Immature natural killer cell (primary cell): ENCODE measurements at places on chromosomes 7 and 10. TPM values are rescaled to one million over a fixed set of nuclear protein-coding genes. Genes with fewer than 3 reads are reported as not detected.
A peak's percentile ranks its signal among the peaks of the same experiment; 100 is the strongest.

DNA sequence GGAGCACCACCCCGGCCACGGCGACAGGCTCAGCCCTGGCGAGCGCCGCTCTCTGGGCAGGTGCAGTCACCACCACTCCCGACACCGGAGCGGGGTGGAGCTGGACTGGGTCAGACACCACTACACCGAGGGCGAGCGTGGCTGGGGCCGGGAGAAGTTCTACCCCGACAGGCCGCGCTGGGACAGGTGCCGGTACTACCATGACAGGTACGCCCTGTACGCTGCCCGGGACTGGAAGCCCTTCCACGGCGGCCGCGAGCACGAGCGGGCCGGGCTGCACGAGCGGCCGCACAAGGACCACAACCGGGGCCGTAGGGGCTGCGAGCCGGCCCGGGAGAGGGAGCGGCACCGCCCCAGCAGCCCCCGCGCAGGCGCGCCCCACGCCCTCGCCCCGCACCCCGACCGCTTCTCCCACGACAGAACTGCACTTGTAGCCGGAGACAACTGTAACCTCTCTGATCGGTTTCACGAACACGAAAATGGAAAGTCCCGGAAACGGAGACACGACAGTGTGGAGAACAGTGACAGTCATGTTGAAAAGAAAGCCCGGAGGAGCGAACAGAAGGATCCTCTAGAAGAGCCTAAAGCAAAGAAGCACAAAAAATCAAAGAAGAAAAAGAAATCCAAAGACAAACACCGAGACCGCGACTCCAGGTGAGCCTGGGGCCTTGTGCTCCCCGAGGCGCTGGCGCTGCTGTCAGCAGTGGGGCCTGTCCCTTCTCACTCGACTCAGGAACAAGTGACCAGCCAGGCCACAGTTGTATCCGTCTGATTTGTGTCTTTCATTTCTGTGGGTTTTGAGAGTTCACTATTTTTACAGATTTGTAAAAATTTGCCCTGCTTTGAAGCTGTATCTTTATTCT, 117.7 kb downstream of the CYTH3 start:
- no peak for DNase-seq

DNA sequence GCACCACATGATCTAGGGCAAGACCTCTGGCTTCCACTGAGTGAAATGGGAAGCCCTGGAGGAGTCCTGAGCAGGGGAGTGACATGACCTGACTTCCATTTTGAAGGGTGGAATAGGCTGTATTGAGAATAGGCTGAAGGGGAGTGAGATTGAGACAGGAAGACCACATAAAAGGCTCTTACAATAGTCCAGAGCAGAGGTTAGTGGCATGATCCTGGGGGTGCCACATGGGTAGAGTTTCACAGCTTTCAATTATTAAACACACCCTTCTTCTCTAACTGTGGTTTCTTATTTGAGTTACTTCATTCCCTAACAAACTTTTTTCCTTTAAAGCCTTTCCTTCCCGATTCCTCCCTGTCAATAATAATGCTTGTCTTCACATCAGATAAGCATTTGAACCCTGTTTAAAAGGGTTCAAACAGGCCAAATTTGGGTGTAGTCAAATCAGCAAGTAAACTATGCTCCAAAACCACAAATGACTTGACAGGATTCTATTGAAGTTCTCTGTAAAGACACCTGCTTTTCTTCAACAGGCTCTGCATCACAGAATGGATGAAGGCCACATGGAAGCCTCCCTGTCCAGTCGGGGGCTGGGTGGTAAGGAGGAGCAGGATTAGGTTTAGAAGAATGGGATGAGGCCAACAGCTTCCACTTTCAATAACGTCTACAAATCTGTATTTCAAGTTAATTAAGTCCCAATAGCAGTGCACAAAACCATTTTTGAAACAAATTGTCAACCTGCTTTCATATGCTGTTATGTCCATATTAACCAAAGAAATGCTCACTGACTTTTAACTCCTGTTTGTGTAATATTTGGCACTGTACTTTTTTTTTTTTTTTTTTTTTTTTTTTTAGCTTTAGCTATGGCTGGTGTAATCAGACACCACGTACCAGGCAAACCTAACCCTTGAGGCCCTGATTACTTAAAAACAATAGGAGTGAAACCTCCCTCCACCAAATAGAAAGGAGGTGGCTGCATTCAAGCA, 131.9 kb downstream of the NRCAM start:
- no peak for DNase-seq

- DNase-seq = no peak
Observed at GRCh38 chr7:108311446-108312168, 144.6 kb downstream of the NRCAM start.

GRCh38 chr7:87874066-87874465, 2.1 kb downstream of the SLC25A40 start:
- no peak for DNase-seq

DNA sequence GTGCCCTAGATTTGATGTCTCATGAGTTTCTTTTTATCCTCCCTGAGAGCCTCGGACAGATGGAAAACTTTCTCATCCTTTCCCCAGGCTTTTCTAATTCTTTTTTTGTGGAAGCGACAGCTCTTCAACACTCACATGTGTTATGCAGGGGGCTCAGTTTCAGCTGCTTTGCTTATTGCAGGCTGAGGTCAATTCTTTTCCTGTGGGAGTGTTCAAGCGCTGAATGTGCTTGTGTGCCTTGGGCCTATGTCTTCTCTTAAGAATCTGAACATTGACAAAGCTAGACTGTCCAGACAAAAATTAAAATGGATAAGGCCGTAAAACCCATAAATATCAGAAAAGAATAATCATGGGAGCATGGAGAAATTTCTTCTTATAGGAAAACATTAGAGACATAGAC, 125.2 kb upstream of the STEAP4 start:
- DNase-seq = no peak

DNA sequence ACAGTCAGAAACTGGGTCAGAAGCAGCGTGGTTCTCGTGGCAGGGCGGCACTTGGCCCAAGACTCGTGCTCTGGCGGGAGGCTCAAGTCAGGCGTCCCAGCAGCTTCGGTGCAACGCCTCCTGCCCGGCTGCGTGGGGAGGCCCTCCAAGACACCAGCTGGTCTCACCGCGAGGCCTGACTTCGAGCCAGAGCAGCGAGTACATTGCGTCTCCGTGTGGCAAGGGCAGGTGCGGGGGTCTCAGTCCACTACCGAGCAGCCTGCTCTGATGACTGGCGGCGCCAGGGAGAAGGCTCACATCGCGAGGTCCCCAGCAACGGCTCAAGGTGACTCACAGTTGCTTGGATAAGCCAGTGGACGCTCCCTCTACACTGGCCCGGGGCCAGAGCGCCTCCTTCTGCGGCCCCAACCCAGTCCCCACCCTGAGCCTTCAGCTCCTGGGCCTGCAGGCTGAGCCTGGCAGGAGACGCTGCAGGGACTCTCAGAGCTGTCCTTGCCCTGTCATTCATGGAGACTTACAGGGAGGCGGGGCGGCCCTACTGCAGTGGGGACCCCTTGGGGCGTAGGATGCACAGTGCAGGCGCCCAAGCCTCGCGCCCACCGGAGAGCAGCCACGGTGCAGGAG, 41.9 kb upstream of the PRKAR1B start:
- DNase-seq = no peak

GRCh38 chr7:138872576-138872975, 74.6 kb upstream of the ATP6V0A4 start:
- DNase-seq = no peak

- DNase-seq = no peak
Observed at GRCh38 chr7:71470830-71471229, 338.9 kb downstream of the GALNT17 start.

DNA sequence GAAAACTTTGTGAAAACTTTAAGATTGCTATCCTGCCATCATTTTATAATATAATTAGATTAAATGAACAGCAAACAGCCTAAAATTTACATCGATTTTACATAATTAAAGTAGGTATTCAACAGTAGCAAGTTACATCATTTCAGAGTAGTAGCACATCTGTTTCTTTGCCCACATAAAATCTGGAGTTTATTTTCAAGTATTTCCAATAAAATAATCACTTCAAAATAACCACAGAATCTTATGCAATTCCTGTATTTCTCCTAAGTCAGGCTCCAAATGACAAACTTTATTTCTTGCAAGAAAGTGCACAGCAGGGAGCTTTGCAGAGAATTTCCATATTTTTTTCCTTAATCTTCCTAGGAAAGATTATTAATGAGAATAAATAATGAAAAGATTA, 82.6 kb downstream of the CUBN start:
- no peak for DNase-seq

- no peak for DNase-seq
Observed at GRCh38 chr10:48254750-48255512, 19.6 kb downstream of the FRMPD2 start.

GRCh38 chr7:17463511-17464085, 165.1 kb downstream of the AHR start:
- no peak for DNase-seq

- peak; percentile 19 for DNase-seq
Observed at GRCh38 chr10:16521311-16522016, at the start of gene C1QL3. Gene C1QL3 (minus strand): TSS chr10:16521879. CDS start chr10:16521065, 814 bp downstream.

GRCh38 chr10:91042069-91042468, 121.2 kb upstream of the ANKRD1 start:
- DNase-seq = no peak

- no peak for DNase-seq
Observed at GRCh38 chr7:44994877-44995554, 5.0 kb upstream of the CCM2 start.

- DNase-seq = no peak
Observed at GRCh38 chr10:1524540-1524939, 212.8 kb downstream of the ADARB2 start.

- DNase-seq = no peak
Observed at GRCh38 chr10:44067432-44067831, 317.5 kb downstream of the CXCL12 start.

DNA sequence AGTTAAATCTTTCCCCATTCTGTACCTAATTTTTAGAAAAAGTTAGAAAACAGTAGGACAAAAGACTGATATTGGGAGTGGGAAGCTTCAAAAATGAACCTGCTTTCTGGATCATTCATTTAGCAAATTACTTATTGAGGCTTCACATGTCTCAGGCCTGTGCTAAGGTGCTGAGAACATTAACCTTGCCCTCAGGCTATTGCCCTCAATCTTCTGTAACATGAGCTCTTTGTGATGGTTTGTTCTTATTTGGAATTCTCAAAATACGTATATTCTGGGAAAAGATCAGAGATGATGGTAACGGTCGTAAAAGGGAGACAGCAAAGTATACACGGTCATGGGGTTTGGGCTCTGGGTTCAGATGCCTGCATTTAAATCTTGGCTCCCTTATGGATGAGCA, 39.5 kb upstream of the PRKG1 start:
- DNase-seq = no peak

DNA sequence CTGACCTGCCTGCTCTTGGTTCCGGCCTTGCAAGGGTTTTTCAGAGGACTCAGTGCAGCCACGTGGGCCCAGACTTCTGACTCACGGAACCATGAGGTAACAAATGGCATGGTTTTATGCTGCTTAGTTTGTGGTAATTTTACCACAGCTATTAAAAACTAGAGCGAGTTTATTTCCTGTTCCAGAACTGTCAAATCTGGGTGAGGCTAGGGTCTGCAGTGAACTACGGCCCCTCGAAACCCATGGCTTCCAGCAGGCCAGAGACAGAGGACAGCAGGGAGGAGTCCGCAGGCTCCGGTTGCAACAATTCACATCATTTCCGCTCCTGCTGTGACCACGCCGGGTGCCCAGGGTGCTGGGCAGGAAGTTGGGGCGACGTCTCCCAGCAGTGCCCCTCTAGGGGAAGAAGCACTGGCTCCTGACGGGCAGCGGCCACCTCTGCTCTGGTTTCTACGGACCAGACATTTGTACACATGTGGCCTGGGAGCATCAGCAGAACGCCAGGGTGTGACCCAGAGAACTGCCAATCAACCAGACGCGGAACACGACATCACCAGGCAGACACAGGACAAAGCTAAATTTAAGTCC, 74.8 kb downstream of the ADARB2 start:
- DNase-seq = no peak

GRCh38 chr7:28731092-28731658, 227.0 kb downstream of the TRIL start:
- no peak for DNase-seq

- no peak for DNase-seq
Observed at GRCh38 chr10:113337142-113337541, 215.7 kb upstream of the HABP2 start.

DNA sequence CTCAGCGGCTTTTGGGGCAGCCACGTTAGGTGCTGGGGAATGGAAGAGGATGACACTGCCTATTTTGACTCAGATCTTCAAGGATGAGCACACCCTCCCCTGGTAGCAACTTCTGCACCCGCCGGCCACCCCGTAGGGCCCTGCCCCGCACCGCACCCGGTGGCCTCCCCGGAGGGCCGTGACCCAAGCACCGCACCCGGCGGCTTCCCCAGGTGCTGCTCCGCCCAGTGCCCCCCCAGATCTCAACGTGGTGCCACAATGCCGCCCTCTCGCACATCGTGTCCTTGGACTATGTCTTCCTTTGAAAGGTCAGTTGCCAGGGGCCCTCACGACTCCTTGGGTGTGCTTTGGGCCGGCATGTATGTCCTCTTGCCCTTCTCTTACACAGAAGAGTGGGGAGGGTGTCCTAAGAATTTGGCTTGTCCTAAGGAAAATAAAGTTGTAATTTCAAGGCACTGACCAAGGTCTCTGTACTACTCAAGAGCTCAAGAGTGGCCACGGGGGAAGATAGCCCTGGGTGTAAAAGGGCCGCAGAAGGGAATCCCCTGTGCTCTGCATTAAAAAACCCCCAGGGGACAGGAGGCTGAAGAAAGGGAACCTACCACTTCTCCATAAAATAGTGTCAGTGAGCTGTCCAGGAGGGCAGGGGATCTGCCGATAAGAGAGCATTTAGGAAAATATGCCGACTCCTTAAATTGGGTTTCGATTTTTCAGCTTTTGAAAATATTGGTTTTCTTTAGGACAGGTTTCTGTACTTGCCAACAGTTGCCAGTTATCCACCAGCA, 1.6 kb upstream of the LANCL2 start:
- no peak for DNase-seq

GRCh38 chr10:130206216-130206737, 70.1 kb downstream of the GLRX3 start:
- no peak for DNase-seq

- DNase-seq = no peak
Observed at GRCh38 chr10:517241-517830, 172.1 kb downstream of the DIP2C start.

DNA sequence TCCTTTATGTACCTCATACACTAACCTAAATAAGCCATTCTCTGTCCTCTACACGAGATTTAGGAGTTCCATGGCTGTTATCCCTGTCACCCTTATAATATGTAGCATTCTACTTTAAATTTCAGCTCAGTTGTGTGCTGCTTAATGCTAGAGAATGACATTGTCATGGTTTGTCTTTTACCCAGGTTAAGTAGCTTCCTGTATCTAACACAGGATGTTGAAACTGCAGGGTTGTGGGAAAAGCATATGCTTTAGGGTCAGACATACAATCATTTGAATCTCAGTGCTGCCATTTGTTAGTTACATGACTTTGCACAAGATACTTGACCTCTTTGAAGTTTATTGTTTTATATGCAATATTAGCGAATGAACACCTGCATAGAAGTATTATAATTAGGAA, 235.1 kb upstream of the CACNA2D1 start:
- peak; percentile 32 for DNase-seq

- DNase-seq = no peak
Observed at GRCh38 chr10:52129410-52130178, 184.5 kb upstream of the DKK1 start.

Gene ZNF804B
- not detected for polyA plus RNA-seq

Gene TBL2
- 32.4 TPM for polyA plus RNA-seq

Gene CABCOCO1
- not detected for polyA plus RNA-seq

Gene COL13A1
- 6.0 TPM for polyA plus RNA-seq

Gene IFIT1B
- not detected for polyA plus RNA-seq

Gene ACTL6B
- polyA plus RNA-seq = not detected

Gene HYAL4
- polyA plus RNA-seq = not detected

Gene MYO1G
- 261 TPM for polyA plus RNA-seq

Gene ADIRF
- not detected for polyA plus RNA-seq

Gene KCNMA1
- polyA plus RNA-seq = not detected

Gene SPOCK2
- 86.0 TPM for polyA plus RNA-seq

Gene FBXO24
- not detected for polyA plus RNA-seq

Gene DNAJC12
- not detected for polyA plus RNA-seq

Gene TMEM229A
- polyA plus RNA-seq = not detected
